ENCODE measurements at places on chromosomes 4 and X. TPM values are rescaled to one million over a fixed set of nuclear protein-coding genes. Genes with fewer than 3 reads are reported as not detected.

DNA sequence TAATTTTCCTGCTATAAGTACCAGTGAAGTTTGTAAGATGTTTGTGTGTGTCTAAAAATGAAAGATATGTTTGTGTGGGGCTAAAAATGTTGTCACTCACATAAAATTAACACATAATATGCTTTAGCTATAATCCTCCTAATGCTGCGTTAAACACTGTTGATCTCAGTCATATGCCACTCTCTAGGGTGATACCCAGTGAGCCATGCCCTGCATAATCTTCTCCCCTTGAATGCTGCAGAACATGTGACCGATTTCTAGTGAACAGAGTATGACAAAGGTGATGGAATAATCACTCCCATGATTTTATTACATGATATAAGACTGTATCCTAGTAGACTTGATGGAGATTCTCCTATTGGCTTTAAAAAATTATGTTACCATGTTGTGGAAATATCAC, 119.1 kb upstream of the EPHA5 start:
- no peaks in the 10 kb centered on the region for H3K4me1 ChIP-seq
- H3K4me3 ChIP-seq = no peak overlapping the region
- H3K36me3 ChIP-seq = no peaks in the 10 kb centered on the region

DNA sequence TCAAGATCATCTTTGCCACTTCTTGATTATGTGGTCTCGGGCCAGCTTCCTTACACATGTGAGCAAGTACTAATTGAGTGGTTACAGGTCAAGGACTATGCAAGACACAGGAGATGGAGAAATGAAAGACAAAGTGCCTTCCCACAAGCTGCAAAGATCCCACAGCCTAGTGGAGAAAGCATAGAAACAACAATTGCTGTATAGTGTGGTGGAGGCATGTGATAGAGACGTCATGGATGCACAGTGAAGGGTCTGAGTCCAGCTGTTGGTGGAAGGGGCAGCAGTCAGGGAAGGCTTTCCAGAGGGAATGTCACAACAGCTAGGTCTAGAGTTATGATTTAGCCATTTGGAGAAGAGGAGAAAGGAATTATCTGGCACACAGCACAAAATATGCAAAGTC, 210.6 kb downstream of the KDR start:
- H3K27ac ChIP-seq = no peak overlapping the region
- no peak overlapping the region for H3K4me3 ChIP-seq
- H3K4me1 ChIP-seq = no peaks in the 10 kb centered on the region

The RNF128 gene
- 5.9 TPM for polyA plus RNA-seq

The NCBP2L gene
- 0.28 TPM for polyA plus RNA-seq

The SULT1B1 gene
- polyA plus RNA-seq = 0.08 TPM

All from pancreas (tissue), 10 donors.